ENCODE measurements at places on chromosomes 11 and 22. TPM values are rescaled to one million over a fixed set of nuclear protein-coding genes. Genes with fewer than 3 reads are reported as not detected.

SPON1 gene
- total RNA-seq = 24.4 TPM

DLG2 gene
- total RNA-seq = 14.4 TPM

- DNase-seq = no peak
Observed at GRCh38 chr11:74680703-74681531, 50.3 kb downstream of the CHRDL2 start.

GRCh38 chr11:118343981-118344515, at the start of gene CD3G:
Gene CD3G (plus strand): TSS chr11:118344344. CDS start chr11:118344424, 80 bp downstream.
- no peak for DNase-seq

DNA sequence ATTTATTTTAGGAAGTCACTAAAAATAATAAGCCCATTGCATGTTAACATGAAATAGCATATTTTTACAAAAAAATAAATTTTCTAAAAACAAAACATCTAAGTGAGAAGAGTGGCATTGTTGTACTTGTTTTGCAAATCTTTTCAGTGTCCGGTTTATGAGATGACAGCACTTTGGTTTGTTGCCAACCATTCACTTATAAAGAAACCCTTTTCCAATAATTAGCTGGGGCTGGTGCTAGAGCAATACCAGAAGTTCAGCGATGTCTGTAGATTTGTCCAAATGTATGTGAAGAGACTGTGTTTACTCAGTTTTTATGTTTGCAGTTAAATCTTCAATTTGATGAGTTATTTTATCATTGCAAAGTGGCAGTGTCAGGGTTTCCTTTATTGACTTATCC, 22.1 kb upstream of the KRTAP5-7 start:
- DNase-seq = no peak

GRCh38 chr11:16169541-16169940, 186.8 kb downstream of the SOX6 start:
- no peak for DNase-seq

DNA sequence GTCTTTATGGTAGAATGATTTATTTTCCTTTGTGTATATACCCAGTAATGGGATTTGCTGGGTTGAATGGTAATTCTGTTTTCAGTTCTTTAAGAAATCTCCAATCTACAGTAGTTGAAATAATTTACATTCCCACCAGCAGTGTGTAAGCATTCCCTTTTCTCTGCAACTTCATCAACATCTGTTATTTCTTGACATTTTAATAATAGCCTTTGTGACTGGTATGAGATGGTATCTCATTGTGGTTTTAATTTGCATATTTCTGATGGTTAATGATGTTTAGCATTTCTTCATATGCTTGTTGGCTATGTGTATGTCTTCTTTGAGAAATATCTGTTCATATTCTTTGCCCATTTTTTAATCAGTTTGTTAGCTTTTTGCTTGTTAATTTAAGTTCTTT, 901.2 kb downstream of the METTL15 start:
- DNase-seq = no peak

GRCh38 chr22:23070418-23071229, at the start of gene GNAZ:
Gene GNAZ (plus strand): TSS chr22:23070519. CDS start chr22:23095696, 25,177 bp downstream.
- peak; percentile 16 for DNase-seq
